ENCODE measurements at places on chromosomes 6 and 20. TPM values are rescaled to one million over a fixed set of nuclear protein-coding genes. Genes with fewer than 3 reads are reported as not detected.

Gene SLC22A3
- total RNA-seq = 49.6 TPM

Gene SLC24A3
- total RNA-seq = not detected

Gene PPIL6
- 3.9 TPM for total RNA-seq

Gene SAMD10
- not detected for total RNA-seq

Gene ELOVL4
- total RNA-seq = 1.5 TPM

Gene PRKN
- 0.16 TPM for total RNA-seq

Gene MOCS1
- total RNA-seq = 2.2 TPM

Gene WDR46
- 53.8 TPM for total RNA-seq

Gene C4A
- total RNA-seq = 0.90 TPM

Gene HLA-G
- not detected for total RNA-seq

Gene NKX2-2
- total RNA-seq = not detected

Gene PACSIN1
- not detected for total RNA-seq

Gene TRDN
- total RNA-seq = not detected

Gene SEMG1
- not detected for total RNA-seq

Gene KCNK16
- total RNA-seq = not detected

Gene TRIM40
- not detected for total RNA-seq

Gene DEFB132
- total RNA-seq = not detected

Gene ULBP1
- 0.94 TPM for total RNA-seq

Gene DEF6
- not detected for total RNA-seq

Gene ARG1
- total RNA-seq = not detected

Gene TOP1
- 112 TPM for total RNA-seq

Gene HLA-DOA
- total RNA-seq = not detected

Gene CDSN
- not detected for total RNA-seq

Gene C2
- 0.23 TPM for total RNA-seq

Gene SGK2
- total RNA-seq = 9.9 TPM

Gene PLEKHG1
- 0.32 TPM for total RNA-seq

Gene BHLHE23
- not detected for total RNA-seq

Gene HDGFL1
- not detected for total RNA-seq

Gene POLH
- total RNA-seq = 9.3 TPM

Gene ADGRF5
- total RNA-seq = not detected

Gene CGAS
- total RNA-seq = 4.9 TPM

Gene KCNG1
- total RNA-seq = 14.7 TPM

Gene MANEA
- total RNA-seq = 3.4 TPM

Gene WFDC12
- not detected for total RNA-seq

Gene HELZ2
- total RNA-seq = 13.9 TPM

Gene EPHA7
- 0.18 TPM for total RNA-seq

Gene SAPCD1
- total RNA-seq = 3.7 TPM

Data from A549 treated with GW870086 at 1 μM for 4 hours (cell line).